ENCODE measurements at places on chromosomes 5 and 9. TPM values are rescaled to one million over a fixed set of nuclear protein-coding genes. Genes with fewer than 3 reads are reported as not detected.
A peak's percentile ranks its signal among the peaks of the same experiment; 100 is the strongest.

LRRC70 gene
- 1.7 TPM for total RNA-seq

GFM2 gene
- 55.4 TPM for total RNA-seq

MAST4 gene
- 8.7 TPM for total RNA-seq

- no peak for DNase-seq
Observed at GRCh38 chr5:172170251-172170701, 17.7 kb downstream of the STK10 start.

- DNase-seq, result no peak
Observed at GRCh38 chr5:78341440-78341839, 19.0 kb upstream of the SCAMP1 start.

DNA sequence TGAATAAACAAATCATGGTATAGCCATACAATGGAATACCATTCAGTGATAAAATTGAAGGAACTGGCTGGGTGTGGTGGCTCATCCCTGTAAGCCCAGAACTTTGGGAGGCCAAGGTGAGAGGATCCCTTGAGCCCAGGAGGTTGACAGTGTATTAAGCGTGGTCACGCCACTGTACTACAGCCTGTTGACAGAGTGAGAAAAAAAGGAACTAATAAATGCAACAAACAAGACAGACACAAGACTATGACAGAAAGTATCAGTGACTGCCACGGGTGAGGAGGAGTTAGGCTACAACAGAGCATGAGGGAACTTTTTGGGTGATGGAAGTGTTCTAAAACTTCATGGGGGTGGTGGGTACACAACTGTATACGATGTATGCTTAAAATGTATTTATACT lies 2.2 kb downstream of the FNIP1 start:
- no peak for DNase-seq

- DNase-seq, result peak; percentile 44
Observed at GRCh38 chr9:13939134-13939533, 374.8 kb downstream of the NFIB start.

DNA sequence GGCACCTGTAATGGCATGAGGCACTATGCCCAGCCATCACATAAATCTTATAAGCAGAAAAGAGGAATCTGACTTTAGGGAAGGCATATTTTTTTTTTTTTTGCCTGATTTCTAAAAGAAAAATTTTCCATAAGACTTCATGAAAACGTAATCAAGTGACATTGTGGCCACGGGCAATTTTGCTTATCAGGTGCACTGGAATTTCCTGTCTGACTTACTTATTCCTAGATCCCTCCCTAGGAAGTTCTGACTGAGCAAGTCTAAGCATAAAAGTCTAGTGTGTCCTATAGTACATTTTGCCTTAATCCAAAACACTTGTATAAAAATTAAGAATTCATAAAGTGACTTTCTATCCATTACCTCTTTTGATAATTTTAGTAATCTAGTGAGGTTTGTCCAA lies 12.5 kb downstream of the C5orf46 start:
- DNase-seq, result no peak

- no peak for DNase-seq
Observed at GRCh38 chr9:132241483-132241839, 79.6 kb downstream of the NTNG2 start.

- no peak for DNase-seq
Observed at GRCh38 chr9:125049212-125050049, 93.9 kb downstream of the SCAI start.

DNA sequence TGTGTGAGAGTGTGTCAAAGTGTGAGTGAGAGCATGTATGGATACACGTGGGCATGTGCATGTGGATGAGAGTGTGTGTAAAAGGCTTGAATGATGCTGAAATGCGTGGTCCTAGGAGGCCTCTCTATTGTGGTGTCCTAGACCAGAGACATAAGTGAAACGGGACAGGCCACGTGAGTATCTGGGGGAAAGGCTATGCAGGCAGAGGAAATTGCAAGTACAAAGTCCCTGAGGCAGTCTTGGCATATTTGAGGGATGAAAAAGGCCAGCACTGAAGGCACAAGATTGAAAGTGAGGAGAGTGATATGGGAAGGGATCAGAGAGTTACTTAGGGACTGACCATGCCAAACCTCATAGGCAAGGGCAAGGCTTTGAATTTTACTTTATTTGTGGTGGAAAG lies 67.2 kb upstream of the CCDC152 start:
- no peak for DNase-seq

Measured in renal cortical epithelial cell (primary cell).